ENCODE measurements at places on chromosomes 4 and X.

DNA sequence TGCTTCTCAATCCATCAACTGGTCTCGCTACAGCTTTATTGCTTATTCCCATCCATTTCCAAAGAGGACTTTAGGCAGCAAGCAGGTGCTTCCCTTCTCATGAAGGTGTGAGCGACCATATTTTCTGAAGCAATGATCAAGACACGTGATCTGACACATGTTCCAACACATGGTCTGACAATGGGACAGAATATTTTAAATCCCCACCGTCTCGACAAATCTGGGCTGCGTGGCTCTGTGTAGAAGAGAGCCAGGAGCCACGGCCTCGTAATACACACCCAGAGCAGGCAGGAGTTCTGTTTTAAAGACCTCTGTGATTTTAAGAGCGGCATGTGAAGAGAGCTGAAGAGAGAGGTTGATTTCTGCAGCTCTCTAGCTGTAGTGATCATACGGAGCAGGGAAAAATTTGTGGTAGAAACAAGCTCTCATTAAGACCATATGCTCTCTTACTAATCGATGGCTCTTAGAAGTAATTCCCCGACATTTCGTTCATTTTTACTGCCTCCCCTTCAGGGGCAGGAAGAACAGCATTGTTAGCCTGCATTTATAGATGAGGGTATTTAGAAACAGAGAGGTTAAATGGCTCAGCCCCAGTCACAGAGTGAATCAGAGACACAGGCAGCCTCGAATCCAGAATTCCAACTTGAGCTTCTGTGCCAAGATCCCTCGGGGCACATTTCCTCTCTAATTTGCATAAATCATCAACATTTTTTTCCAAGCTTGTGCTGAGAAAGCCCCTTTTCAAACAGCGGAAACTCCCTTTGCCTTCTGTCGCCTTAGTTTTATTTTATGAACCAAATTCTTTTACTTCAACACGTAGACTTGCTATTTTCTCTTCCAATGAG lies 91.0 kb upstream of the BCOR start:
- DNase-seq = no peak

DNA sequence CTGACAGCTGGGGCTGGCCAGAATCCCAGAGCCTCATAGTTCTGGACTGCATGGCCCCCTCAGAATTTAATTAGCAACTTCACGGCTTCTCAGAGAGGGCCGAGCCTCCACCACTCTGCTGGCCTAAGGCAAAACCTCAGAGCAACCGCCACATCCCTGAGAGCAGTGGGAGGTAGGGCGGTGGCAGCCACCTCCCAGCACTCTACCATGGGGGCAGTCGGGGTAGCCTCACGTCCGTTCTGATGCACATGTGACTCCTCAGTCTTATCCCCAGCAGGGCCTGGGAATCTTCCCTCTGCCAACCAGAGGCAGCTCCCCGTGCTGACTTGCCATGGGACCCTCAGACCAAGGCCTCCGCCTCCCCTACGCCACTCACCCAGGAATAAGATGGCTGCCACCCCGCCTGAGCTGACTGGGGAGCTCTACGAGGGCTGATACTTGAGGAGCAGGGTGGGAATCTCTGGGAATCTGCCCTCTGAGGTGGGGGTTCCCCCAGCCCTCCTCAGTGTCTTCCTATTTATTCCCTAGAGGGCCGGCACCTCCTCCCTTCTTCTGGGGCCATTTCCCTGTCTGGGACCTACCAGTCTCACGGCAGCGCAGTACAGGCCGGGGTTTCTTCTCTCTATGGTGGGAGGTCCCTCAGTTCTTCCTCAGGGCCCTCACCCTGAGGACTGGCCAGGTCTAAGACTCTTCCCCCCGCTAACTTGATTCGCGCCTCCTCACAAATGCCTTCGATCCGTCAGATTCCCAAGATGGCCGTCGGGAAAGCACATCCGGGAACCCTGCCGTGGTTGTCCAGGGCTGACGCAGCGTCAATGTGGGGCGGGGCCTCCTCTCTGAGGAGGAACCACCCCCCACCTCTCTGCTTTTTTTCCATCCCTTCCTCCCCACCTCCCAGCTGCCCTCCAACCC lies at the start of gene MAGEC2:
TSS of gene MAGEC2 (minus strand) at position 769 of the 912 bp plus-strand sequence. CDS start 1,303 bp downstream, outside the sequence.
- DNase-seq = no peak

DNA sequence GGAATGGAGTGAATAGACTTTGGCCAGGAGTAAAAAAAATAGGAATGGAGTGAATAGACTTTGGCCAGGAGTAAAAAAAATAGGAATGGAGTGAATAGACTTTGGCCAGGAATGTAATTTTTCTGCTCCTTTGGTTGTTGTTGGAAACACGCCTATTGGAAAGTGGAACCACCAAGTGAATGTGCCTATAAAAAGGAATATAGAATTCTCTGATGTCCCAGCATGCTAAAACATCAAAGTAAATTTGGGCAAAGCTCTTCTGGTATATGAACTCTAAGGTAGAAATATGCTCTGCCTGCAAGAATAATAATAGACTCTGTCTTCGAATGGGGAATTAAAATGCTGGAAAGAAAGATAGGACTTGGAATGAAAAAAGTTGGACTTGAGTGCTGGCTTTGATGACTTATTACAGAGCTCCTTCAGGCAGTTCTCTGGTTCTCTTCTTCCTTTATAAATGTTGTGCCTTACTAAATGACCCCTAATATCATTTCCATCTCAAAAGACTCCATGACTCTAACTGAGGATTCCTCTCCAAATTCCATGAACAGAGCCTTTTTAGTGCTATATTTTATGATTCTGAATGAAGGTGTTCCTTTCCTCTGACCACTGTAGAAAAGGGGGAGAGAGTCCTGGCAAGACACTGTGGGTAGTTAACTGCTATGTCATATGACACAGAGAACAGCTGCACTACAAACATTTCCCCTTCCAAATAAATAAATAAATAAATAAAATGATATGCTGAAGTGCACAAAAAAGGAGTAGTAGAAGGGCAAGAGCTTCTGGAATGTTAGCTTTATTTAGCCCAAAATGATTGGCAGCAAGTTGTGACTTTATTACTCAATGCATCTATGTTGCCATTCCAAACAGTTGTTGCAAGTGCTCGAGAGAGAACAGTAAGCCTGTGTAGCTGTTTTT lies 13.5 kb upstream of the GBA3 start:
- peak; percentile 43 for DNase-seq

GRCh38 chr4:177483271-177483670 lies 41.0 kb upstream of the AGA start:
- DNase-seq = peak; percentile 46

DNA sequence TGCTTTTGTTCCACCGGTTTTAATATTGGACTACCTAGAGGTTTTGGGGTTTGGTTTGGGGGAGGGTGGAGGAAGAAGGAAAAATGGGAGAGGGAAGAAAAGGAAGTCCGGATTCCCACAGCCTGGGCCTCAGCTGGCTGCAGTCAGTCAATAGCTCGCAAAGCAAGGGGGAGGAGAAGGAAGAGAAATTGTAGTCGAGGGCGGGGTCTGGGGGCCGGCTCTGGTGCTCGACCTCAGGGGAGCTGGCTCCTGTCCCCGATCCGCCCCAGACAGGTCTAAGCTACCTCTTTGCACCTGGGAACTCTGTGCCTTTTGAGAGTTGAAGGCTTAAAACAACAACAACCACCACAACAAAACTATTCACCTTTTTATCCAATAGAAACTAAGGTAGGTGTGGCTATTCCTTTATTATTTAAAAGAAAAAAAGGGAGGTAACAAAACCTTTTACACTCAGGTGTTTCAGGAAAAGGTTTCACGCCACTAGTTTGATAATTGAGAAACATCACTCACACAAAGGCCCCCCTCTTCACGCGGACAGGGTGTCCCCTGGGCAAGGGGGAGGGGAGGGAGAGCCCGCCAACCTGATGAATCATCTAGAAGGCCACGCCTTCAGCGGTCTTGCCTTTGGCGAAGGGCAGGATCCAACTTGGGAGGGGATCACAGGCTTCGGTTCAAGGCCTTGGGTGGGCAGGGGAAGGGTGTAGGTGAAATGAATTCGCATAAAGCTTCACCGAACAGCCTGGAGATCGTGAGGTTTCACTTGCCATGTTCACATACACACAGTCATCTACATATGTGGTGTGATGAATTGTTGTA lies 1.6 kb upstream of the LNX1 start:
- no peak for DNase-seq
